Central memory CD4-positive, alpha-beta T cell (primary cell): ENCODE measurements at places on chromosomes 7 and 10.

- no peak for DNase-seq
These were observed 17.9 kb downstream of the PDK4 start for GRCh38 chr7:95578299-95578855.

DNA sequence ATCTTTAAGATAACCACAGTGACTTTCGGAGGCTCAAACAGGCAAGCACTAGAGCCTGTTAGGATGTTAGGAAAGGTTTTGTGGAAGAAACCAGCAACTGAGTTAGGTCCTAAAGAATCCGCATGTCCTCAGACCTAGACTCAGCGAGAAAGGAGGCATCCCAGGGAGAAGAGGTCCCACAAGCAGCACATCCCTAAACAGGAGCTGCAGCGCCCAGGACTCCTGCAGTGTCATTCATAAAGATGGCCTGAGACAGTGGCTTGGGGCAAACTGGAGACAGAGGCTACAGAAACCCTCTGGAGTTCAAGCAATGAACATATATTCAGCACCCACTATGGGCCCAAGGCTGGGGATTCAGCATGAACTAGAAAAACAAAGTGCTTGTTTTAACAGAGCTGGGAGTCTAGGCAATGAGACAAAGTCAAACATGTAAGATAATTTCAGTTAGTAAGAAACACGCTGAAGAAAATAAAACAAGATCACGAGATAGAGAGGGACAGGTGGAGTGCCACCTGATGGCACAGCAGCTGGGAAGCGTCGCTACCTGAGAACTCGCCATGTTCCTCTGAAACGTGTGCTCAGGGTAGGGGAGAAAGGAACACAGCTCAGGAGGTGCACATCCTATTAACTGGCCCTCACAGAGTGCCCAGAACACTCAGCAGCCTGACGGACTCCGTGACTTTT, 48.1 kb downstream of the PARD3 start:
- DNase-seq: no peak

- no peak for DNase-seq
These were observed 12.8 kb upstream of the DRGX start for GRCh38 chr10:49408519-49409306.

DNA sequence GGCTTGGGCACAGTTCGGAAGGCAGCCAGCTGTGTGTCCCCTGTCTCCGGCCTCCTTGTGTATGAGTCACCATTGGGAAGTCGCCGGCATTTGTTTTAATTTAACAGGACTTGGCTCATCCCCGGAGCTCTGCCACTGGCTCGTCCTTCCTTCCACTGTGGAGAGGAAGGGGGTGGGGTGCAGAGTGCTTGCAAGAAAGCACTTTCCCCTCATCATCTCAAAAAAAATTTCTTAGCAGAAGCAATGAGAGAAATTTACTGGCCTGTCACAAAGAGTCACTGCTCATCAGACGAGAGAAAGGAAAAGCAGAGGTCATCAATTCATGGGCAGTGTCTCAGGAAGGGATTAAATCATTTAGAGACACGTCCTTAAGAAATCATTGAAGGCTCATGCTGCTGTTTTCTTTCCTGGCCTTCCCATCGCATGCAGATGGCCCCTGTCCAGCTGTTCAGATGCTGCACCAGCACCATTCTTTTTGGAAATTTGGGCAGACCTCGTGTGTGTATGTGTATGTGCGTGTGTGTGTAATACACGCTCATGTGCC, 93.3 kb downstream of the BMS1 start:
- DNase-seq: no peak

GRCh38 chr10:116836902-116837523, 12.3 kb upstream of the ENO4 start:
- DNase-seq: no peak

GRCh38 chr7:107594961-107595737, 15.1 kb downstream of the BCAP29 start:
- DNase-seq: no peak

DNA sequence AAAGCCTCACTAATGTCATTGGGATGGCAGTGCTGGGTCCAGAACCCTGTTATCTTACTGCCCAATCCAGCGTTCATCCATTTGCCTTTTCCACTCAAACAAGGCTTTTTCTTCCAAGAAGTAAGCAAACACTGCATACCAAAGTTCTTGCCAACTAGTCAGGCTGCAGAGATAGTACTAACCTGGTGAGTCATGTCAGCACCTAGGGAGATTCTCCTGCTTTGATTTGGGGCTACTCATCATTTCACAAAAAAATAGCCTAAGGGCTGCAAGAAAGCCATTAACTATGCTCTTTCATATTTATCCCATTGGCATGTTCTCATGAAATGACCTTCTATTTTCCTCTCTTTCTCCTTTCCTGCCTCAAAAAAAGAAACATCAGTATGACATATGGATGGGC, 142.6 kb downstream of the TWIST1 start:
- no peak for DNase-seq
